Activated naive CD4-positive, alpha-beta T cell treated with anti-CD3 and anti-CD28 coated beads for 36 hours (primary cell): ENCODE measurements at places on chromosomes 7 and 10. TPM values are rescaled to one million over a fixed set of nuclear protein-coding genes. Genes with fewer than 3 reads are reported as not detected.

- no peak overlapping the region for H3K27ac ChIP-seq
- no peak for DNase-seq
- H3K4me1 ChIP-seq = no peaks in the 10 kb centered on the region
- H3K27me3 ChIP-seq = no peaks in the 10 kb centered on the region
Measured at GRCh38 chr7:77653572-77653971, 42.7 kb upstream of the RSBN1L start.

Gene RHOBTB1
- not detected for total RNA-seq

DNA sequence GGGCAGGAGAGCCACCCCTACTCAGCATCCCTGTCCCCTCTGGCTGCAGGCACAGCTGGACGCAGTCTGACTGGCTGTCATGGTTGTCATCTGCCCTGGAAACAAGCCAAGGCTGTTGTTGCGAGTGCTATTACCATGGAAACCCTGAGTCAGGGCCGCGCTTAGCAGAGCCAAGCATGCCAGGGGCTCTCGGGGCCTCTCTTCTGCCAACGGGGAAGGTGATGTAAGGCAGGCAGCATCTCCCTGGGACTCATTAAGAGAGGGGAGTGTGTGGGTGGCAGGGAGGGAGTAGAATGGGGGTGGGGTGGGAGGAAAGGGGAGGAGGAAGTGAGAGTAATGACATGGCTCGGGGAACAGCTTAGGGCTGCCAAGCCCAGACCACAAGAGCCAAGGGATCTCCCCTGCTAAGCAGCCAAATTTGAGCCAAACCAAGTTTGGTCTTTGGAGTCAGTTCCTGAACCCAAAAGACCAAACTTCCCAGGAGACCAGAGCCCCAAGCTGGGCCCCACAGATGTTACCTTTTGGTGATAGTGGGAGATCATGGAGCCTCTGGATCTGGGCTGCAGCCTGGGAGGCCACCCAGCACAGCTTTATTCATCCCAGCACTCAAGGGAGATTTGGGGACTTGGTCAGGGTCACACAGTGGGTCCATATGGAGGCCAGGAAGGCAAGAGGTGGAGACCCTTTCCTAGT, 67.6 kb downstream of the TMEM130 start:
- H3K4me3 ChIP-seq = no peak overlapping the region
- H3K36me3 ChIP-seq = no peaks in the 10 kb centered on the region
- peaks cover 14% of the 10 kb centered on the region for H3K27me3 ChIP-seq
- no peak overlapping the region for H3K27ac ChIP-seq
- peak; percentile 54 for DNase-seq
- H3K4me1 ChIP-seq = peaks cover 3% of the 10 kb centered on the region

Gene KLF14
- not detected for total RNA-seq

GRCh38 chr10:86261941-86262687, 104.5 kb downstream of the GRID1 start:
- H3K4me1 ChIP-seq = no peaks in the 10 kb centered on the region
- H3K36me3 ChIP-seq = no peaks in the 10 kb centered on the region
- peak; percentile 40 for DNase-seq
- H3K27me3 ChIP-seq = peaks cover 19% of the 10 kb centered on the region
- H3K27ac ChIP-seq = no peak overlapping the region
- H3K4me3 ChIP-seq = no peak overlapping the region

Gene VSTM2A
- not detected for total RNA-seq

- peaks cover 6% of the 10 kb centered on the region for H3K27me3 ChIP-seq
- H3K4me1 ChIP-seq = no peaks in the 10 kb centered on the region
- H3K4me3 ChIP-seq = no peak overlapping the region
- H3K27ac ChIP-seq = no peak overlapping the region
Measured at GRCh38 chr7:55056577-55057480, 38.0 kb downstream of the EGFR start.

Gene SNX10
- 17.0 TPM for total RNA-seq

- DNase-seq = no peak
- H3K36me3 ChIP-seq = no peaks in the 10 kb centered on the region
- H3K4me3 ChIP-seq = no peak overlapping the region
Measured at GRCh38 chr7:95585426-95585789, 10.9 kb downstream of the PDK4 start.

Gene MCM10
- total RNA-seq = 76.9 TPM

- H3K36me3 ChIP-seq = no peaks in the 10 kb centered on the region
- no peaks in the 10 kb centered on the region for H3K4me1 ChIP-seq
- no peak overlapping the region for H3K4me3 ChIP-seq
Measured at GRCh38 chr10:130472236-130472635, 336.0 kb downstream of the GLRX3 start.

Gene OR2A42
- total RNA-seq = not detected

DNA sequence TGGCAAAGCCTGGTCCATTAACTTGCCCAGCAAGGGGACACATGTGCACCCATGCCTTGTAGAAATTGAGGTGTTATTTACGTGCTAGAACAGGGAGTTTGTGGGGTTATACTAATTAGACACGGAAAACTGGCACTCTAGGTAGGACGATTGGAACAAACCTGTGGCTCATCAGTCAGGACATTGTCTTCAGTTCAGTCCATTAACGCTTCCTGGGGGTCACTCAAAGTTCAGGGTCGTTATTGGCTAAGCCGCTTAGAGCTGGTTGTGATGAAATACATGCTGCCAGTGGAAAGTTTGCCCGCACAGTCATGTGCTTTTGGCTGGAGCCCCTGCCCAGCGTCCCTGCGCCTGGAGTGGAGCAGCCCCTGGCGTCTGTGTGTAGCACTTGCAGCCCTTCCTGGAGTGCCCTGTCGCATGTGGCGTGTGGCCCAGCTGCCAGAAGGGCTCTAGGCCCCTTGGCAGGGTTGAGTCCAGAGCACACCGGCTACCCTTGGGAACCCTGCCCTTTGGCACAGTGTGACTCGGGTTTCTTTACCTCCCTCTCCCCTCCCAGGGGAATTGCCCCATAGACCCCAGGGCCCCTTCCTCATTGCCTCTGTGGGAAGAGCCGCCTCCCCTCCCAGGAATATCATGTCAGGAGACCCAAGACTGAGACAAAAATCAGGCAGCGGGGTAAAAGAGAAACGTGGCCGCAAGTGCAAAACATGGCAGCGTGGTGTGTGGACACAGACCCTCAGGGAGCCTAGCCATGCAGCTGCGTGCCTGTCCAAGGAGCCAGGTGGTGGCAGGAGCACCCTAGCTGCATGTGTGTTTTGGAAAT, 9.8 kb downstream of the ZNF775 start:
- H3K36me3 ChIP-seq = no peaks in the 10 kb centered on the region
- no peaks in the 10 kb centered on the region for H3K27me3 ChIP-seq
- no peak for DNase-seq
- no peak overlapping the region for H3K27ac ChIP-seq

DNA sequence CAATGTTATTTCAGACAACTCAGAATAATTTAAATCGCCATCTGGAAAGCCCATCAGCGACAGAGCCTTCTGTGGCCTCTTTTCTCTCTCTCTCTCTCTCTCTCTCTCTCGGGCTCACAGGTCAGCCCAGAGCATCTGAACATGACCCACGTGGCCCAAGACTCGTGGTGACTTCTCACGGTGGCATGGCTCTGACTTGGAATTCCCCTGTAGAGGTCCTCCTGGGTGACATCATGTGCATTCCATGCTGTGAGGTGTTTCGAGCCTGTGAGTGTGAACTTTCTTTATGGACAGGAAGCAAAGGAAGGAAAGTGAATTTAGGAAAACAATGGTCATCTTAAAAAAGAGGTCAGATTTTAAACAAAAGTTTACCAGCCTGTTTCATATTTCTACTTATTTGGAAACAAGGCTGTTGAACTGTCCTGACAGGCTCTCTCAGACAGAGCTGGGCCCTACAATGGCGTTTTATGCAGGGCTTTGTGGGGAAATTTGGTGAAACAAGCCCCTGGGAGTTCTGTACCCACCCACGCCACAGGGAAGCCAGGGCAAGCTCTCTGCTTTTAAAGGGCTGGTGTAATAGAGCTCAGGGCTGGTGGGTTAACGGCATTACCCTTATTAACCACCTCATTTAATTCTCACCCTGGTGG, 359.7 kb upstream of the ZNF32 start:
- peaks cover 8% of the 10 kb centered on the region for H3K4me1 ChIP-seq
- DNase-seq = no peak
- H3K4me3 ChIP-seq = no peak overlapping the region

- no peak overlapping the region for H3K4me3 ChIP-seq
- peaks cover 10% of the 10 kb centered on the region for H3K27me3 ChIP-seq
- no peak overlapping the region for H3K27ac ChIP-seq
- H3K4me1 ChIP-seq = peaks cover 9% of the 10 kb centered on the region
- H3K36me3 ChIP-seq = no peaks in the 10 kb centered on the region
- DNase-seq = no peak
Measured at GRCh38 chr7:26036092-26036491, 115.9 kb upstream of the NFE2L3 start.

Gene AHCYL2
- total RNA-seq = 30.4 TPM

DNA sequence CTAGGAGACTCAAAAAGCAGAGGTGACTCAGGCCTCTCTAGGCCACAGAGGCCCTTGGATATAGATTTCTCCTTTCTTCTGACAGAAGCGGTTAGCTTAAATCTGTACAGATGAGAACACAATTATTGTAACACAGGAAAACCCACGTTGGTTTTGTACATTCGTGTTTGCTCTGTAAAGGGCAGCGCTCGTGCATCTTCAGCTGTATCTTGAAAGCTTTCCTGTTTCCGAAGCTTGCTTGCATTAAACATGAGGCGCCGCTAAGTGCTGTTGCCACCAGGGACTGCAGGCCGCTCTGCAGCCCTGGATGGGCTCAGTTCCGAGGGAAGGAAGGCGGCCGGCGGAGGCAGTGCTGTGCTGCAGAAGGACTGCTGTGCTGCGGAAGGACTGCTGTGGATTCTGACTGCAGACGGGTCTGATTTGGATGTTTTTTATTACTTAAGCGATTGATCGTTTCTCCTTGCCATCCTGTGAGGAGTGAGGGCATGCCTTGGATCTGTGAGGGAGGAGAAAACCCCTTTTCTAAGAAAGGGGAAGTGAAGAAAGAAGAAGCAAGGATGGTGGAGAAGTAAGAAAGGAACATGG, 53.3 kb downstream of the FHIP2A start:
- H3K27me3 ChIP-seq = peaks cover 40% of the 10 kb centered on the region
- H3K27ac ChIP-seq = no peak overlapping the region
- DNase-seq = peak; percentile 20
- H3K36me3 ChIP-seq = no peaks in the 10 kb centered on the region
- no peak overlapping the region for H3K4me3 ChIP-seq
- H3K4me1 ChIP-seq = peaks cover 5% of the 10 kb centered on the region

- peaks cover 29% of the 10 kb centered on the region for H3K36me3 ChIP-seq
- H3K27me3 ChIP-seq = no peaks in the 10 kb centered on the region
- H3K4me3 ChIP-seq = no peak overlapping the region
- DNase-seq = no peak
- no peak overlapping the region for H3K27ac ChIP-seq
Measured at GRCh38 chr10:101793526-101793925, 10.3 kb upstream of the NPM3 start.

Gene RAB19
- 4.6 TPM for total RNA-seq

DNA sequence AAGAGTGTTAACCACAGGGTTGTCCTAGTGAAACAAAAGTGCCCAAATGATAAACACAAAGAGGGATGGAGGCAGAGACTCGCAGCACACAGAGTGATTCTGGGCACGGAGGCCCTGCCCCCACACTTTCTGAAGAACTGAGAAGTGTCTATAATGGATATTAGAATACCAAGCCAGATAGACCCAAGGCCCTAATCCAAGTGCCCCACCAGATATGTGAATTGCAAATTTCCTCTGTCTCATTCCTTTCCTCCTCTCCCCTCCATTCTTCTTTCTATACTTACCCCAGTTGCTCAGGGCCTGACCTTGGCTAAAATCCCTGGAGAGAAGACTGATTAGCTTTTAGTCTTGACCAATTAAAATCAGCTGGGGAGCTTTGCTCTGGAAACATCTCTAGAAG, 106.8 kb upstream of the AOAH start:
- no peak overlapping the region for H3K4me3 ChIP-seq
- H3K36me3 ChIP-seq = no peaks in the 10 kb centered on the region
- no peaks in the 10 kb centered on the region for H3K4me1 ChIP-seq
- DNase-seq = no peak

Gene ADRA2A
- not detected for total RNA-seq

GRCh38 chr7:80725181-80725611, 86.8 kb downstream of the CD36 start:
- no peak overlapping the region for H3K4me3 ChIP-seq
- no peaks in the 10 kb centered on the region for H3K36me3 ChIP-seq
- H3K27me3 ChIP-seq = no peaks in the 10 kb centered on the region
- H3K27ac ChIP-seq = no peak overlapping the region
- DNase-seq = no peak
- no peaks in the 10 kb centered on the region for H3K4me1 ChIP-seq

Gene NHLRC2
- total RNA-seq = 13.9 TPM

Gene TAS2R5
- 0.99 TPM for total RNA-seq

DNA sequence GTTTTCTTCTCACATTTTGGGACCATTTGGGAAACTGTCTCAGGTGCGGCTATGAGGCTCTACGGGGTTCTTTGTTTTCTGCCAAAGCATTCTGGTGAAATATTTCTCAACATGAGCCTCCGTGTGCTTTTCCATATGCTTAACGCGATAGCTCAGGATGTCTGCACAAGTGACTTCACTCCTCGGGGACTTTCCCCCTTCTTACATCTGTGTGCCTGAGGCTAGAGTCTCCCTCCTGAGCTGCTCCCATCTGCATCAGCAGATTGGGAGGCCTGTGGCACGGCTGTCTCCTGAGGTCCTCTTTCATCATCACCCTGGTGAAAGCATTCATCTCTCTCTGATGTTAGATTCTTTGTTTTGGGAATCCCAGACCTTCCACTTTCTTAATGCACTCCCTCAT, 1190.9 kb downstream of the TYW1 start:
- no peak for DNase-seq
- H3K27me3 ChIP-seq = no peaks in the 10 kb centered on the region
- no peak overlapping the region for H3K4me3 ChIP-seq
- H3K36me3 ChIP-seq = peaks cover 1% of the 10 kb centered on the region
- H3K4me1 ChIP-seq = no peaks in the 10 kb centered on the region
- no peak overlapping the region for H3K27ac ChIP-seq

DNA sequence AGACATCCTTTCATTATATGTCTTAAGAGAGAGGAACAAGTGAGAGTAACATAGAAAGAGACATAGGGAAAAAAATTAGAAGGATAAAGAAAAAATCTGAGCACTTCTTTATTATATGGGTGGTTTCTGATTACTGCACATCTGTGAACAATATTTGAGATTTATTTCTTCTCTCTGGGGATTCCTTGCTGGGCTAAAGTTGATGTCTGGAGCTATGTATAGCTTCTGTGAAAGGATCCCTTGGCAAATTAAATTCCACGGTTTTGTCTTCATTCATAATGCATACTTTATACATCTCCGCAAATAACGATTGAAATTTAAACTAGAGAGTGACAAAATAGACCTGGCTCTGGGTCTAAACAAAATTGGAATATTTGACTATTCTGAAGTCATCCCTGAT, 232.2 kb upstream of the CTBP2 start:
- no peaks in the 10 kb centered on the region for H3K27me3 ChIP-seq
- no peak overlapping the region for H3K27ac ChIP-seq
- no peaks in the 10 kb centered on the region for H3K4me1 ChIP-seq

GRCh38 chr7:134374291-134374690, 57.6 kb upstream of the SLC35B4 start:
- no peak overlapping the region for H3K4me3 ChIP-seq
- peaks cover 21% of the 10 kb centered on the region for H3K27me3 ChIP-seq
- H3K4me1 ChIP-seq = no peaks in the 10 kb centered on the region
- H3K27ac ChIP-seq = no peak overlapping the region

Gene CCDC172
- not detected for total RNA-seq
